Omental fat pad (tissue), 4 donors: ENCODE measurements at places on chromosomes 5 and 9. TPM values are rescaled to one million over a fixed set of nuclear protein-coding genes. Genes with fewer than 3 reads are reported as not detected.

AIF1L gene
- total RNA-seq: 56.1 TPM

PCDHGB4 gene
- total RNA-seq: 2.4 TPM

SH3GL2 gene
- total RNA-seq: 0.56 TPM

GLRA1 gene
- not detected for total RNA-seq

CFAP157 gene
- 0.24 TPM for total RNA-seq

NTNG2 gene
- 1.9 TPM for total RNA-seq

EQTN gene
- total RNA-seq: 0.95 TPM

OCLN gene
- total RNA-seq: 5.0 TPM

SETD9 gene
- total RNA-seq: 15.8 TPM

PPP2R2B gene
- total RNA-seq: 1.9 TPM

GPR151 gene
- not detected for total RNA-seq

PPP2CA gene
- total RNA-seq: 244 TPM

FAXDC2 gene
- total RNA-seq: 35.6 TPM

ZFP2 gene
- 1.9 TPM for total RNA-seq

PCDHGA12 gene
- 11.0 TPM for total RNA-seq

EPB41L4B gene
- total RNA-seq: 38.0 TPM

ANKRD18A gene
- 0.48 TPM for total RNA-seq

LCP2 gene
- 68.6 TPM for total RNA-seq

PPIC gene
- total RNA-seq: 48.7 TPM

HRH2 gene
- total RNA-seq: 13.6 TPM

FBXL17 gene
- total RNA-seq: 16.4 TPM

FBP1 gene
- total RNA-seq: 98.5 TPM

BARX1 gene
- 20.2 TPM for total RNA-seq

DRD1 gene
- 0.13 TPM for total RNA-seq

FOXD4 gene
- total RNA-seq: 0.48 TPM

PCDHGA11 gene
- 5.6 TPM for total RNA-seq

OR1N2 gene
- total RNA-seq: 0.48 TPM

MYORG gene
- 18.8 TPM for total RNA-seq

FBXL7 gene
- 15.7 TPM for total RNA-seq
